Activated B cell treated with CpG ODN at 0.5 μM for 24 hours (primary cell): ENCODE measurements at places on chromosomes 3 and 15.

GRCh38 chr3:139477710-139478640, 1.7 kb upstream of the RBP2 start:
- DNase-seq: no peak

GRCh38 chr15:40660686-40661085, 34.3 kb upstream of the RAD51 start:
- no peak for DNase-seq

DNA sequence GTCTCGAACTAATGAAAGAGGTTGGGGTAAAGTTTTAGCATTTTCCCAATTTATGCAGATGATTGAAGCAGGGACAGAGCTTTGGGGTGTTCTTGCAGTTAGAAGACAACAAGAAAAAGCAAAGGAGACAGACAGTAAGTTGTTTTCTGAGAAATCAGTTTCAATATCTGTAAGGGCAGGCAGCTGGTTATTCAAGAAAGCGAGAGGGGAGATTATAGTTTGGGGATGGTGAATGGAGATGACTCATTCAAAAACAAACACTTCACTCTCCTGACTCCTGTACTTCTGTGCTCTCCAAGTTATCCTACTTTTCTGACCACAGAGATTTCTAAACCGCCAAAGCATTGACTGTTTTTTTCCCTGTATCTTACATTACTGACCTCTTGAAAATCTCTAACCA, 352.0 kb downstream of the GAP43 start:
- DNase-seq: no peak

- DNase-seq: no peak
These were observed 732 bp downstream of the SAXO2 start for GRCh38 chr15:82263350-82263749.

- no peak for DNase-seq
These were observed 31.7 kb upstream of the ATG7 start for GRCh38 chr3:11240496-11240895.

DNA sequence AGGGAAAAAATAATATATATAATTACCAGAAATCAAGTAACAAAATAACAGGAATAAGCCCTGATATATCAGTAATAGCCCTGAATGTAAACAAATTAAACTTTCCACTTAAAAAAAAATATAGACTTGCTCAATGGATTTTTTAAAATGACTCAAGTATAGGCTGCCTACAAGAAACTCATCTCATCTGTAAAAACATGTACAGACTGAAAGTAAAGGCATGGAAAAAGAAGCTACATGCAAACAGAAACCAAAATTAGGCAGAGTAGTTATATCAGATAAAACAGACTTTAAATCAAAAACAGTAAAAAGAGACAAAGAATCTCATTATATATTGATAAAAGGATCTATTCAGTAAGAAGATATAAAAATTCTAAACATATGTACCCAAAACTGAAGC, 82.4 kb upstream of the STT3B start:
- DNase-seq: no peak

- DNase-seq: peak; percentile 29
These were observed 1.1 kb downstream of the RAF1 start for GRCh38 chr3:12662593-12663400.

DNA sequence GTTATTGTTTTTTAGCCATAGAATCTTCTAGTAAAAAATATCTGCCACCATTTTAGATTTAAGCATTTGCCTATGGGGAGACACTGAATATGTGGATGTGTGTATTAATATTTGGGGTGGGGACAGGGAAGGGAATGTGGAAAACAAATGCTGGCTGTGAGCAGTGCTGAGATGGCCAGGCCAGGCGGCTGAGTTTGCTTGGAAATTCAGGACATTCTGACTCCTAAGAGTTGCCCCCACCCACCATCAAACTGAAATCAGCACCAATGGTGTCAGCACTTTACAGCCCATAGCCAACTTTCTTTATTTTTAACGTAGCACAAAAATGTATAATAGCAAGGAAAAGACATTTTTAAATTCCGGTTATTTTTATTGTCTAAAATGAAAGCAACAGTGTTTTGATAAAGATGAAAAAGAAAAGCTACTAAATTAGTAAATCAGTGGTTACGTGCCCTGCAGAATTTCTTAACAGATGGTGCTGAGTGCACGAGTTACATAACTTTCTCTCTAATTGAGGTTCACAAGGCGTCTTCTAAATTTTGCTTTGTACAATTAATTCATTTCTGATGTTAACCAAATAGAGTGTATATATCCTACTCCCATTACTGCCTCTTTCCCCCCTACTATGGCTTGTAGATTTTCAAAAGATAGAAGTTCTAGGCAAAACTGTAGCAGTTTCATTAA, 34.0 kb downstream of the B3GALNT1 start:
- no peak for DNase-seq

GRCh38 chr3:167565489-167565888, 88.3 kb downstream of the WDR49 start:
- no peak for DNase-seq

GRCh38 chr3:104190681-104191080, 1176.0 kb upstream of the ALCAM start:
- DNase-seq: no peak

DNA sequence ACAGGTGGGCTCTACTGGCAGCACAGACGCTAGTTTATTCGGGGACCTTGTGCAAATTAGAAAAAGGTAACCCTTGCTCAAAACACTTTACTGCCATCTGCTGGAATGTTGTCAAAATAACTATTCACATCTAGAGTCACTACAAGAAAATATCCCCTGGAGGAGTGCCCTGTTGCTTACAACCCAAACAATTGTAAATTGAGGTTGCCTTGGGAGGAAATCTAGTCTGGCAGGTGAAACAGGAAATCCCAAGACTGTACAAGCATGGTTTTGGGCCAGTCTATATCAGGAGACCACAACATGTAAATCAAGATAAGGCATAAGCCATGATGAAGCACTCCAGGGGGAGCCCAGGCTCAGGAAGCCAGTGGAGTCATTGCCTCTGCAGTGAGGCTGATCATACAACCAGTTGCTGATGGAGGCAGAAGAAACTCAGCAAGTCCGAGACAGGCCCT, 136.8 kb upstream of the ACP3 start:
- DNase-seq: no peak

- DNase-seq: no peak
These were observed 167.5 kb upstream of the TOPAZ1 start for GRCh38 chr3:44074181-44074580.

DNA sequence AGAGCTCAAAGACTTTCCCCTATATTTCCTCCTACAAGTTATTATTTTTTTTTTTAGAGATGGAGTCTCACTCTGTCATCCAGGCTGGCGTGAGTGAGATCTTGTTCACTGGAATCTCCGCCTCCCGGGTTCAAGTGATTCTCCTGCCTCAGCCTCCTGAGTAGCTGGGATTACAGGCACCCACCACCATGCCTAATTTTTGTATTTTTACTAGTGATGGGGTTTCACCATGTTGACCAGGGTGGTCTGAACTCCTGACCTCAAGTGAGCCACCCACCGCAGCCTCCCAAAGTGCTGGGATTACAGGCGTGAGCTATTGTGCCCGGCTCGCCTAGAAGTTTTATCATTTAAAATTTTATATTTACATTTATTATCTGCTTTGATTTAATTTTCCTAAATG, 5.9 kb downstream of the AKAP13 start:
- no peak for DNase-seq

DNA sequence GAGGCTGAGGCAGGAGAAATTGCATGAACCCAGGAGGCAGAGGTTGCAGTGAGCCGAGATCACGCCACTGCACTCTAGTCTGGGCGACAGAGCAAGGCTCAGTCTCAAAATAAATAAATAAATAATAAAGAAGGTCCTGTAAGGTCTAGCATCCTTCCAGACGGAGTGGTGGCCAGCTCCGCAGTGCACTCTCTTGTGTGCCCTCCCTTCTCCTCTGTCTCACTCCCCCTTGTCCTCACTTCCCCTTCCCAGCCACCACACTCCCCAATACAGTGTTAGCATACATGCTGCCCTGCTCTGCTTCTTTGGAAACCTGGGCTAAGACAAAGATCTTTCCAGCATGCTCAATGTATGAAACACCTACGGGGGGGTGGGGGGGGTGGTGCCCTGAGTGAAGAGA, 3.4 kb upstream of the CLN6 start:
- DNase-seq: no peak
